Thoracic aorta endothelial cell (primary cell): ENCODE measurements at places on chromosomes 1 and 21. TPM values are rescaled to one million over a fixed set of nuclear protein-coding genes. Genes with fewer than 3 reads are reported as not detected.

Gene LCE2C
- not detected in 2 replicates for total RNA-seq

Gene PTGER3
- 0.07 and 0.13 TPM in 2 replicates for total RNA-seq

Gene ZBTB8B
- total RNA-seq = under 0.01 TPM in 2 replicates

Gene MROH9
- total RNA-seq = not detected in 2 replicates

Gene TMEM9
- 19.1 and 27.7 TPM in 2 replicates for total RNA-seq

Gene JAM2
- total RNA-seq = 1.9 and 2.4 TPM in 2 replicates

Gene OR2W3
- not detected in 2 replicates for total RNA-seq

Gene LCE2D
- total RNA-seq = not detected in 2 replicates

Gene TPM3
- total RNA-seq = 1,072 and 1,222 TPM in 2 replicates

Gene TRIM58
- total RNA-seq = 0.40 and 0.43 TPM in 2 replicates

Gene OR6N1
- not detected in 2 replicates for total RNA-seq

Gene E2F2
- 3.9 and 6.0 TPM in 2 replicates for total RNA-seq

Gene EXOC8
- 29.7 and 31.1 TPM in 2 replicates for total RNA-seq

Gene FCAMR
- not detected in 2 replicates for total RNA-seq

Gene AMY1B
- total RNA-seq = not detected in 2 replicates

Gene S100A10
- total RNA-seq = 234 and 247 TPM in 2 replicates

Gene FAM167B
- 0.93 and 3.3 TPM in 2 replicates for total RNA-seq

Gene SERPINC1
- total RNA-seq = not detected in 2 replicates

Gene OVAAL
- total RNA-seq = 0.13 TPM in 1 of 2 replicates, not detected in the other

Gene CLEC20A
- not detected in 2 replicates for total RNA-seq

Gene TSHB
- total RNA-seq = not detected in 2 replicates

Gene TCHHL1
- total RNA-seq = not detected in 2 replicates

Gene EIF4G3
- total RNA-seq = 75.0 and 75.5 TPM in 2 replicates

Gene FAAH
- total RNA-seq = 0.27 and 0.50 TPM in 2 replicates

Gene LAMB3
- total RNA-seq = 3.3 and 3.7 TPM in 2 replicates

Gene TACSTD2
- total RNA-seq = 0.22 and 0.53 TPM in 2 replicates

Gene DYRK1A
- total RNA-seq = 69.3 and 74.6 TPM in 2 replicates

Gene KRTAP19-7
- total RNA-seq = not detected in 2 replicates

Gene RABGGTB
- total RNA-seq = 134 and 166 TPM in 2 replicates

Gene SFN
- not detected in 2 replicates for total RNA-seq

Gene NMNAT2
- 0.13 and 0.72 TPM in 2 replicates for total RNA-seq

Gene RGS7
- 0.53 and 2.2 TPM in 2 replicates for total RNA-seq

Gene KMO
- total RNA-seq = not detected in 2 replicates

Gene PTPRU
- 1.3 and 5.0 TPM in 2 replicates for total RNA-seq

Gene HOOK1
- total RNA-seq = under 0.01 TPM in 1 of 2 replicates, not detected in the other

Gene PROK1
- not detected in 2 replicates for total RNA-seq

Gene CDK18
- total RNA-seq = 0.13 and 0.22 TPM in 2 replicates

Gene PBX1
- 7.0 and 9.2 TPM in 2 replicates for total RNA-seq

Gene CHD1L
- total RNA-seq = 43.4 and 55.7 TPM in 2 replicates

Gene BSND
- not detected in 2 replicates for total RNA-seq

Gene GRHL3
- not detected in 2 replicates for total RNA-seq

Gene CIART
- 0.93 and 1.1 TPM in 2 replicates for total RNA-seq

Gene SLC35D1
- 7.7 and 8.2 TPM in 2 replicates for total RNA-seq

Gene MRPL20
- 100 and 116 TPM in 2 replicates for total RNA-seq

Gene TUFT1
- 1.9 and 2.9 TPM in 2 replicates for total RNA-seq

Gene GBP3
- 18.1 and 30.6 TPM in 2 replicates for total RNA-seq

Gene GSTM2
- 4.2 and 4.7 TPM in 2 replicates for total RNA-seq

Gene VHLL
- total RNA-seq = not detected in 2 replicates

Gene MAP3K21
- 0.80 and 1.4 TPM in 2 replicates for total RNA-seq

Gene C1orf74
- total RNA-seq = 3.2 and 4.6 TPM in 2 replicates

Gene IL12RB2
- total RNA-seq = not detected in 2 replicates

Gene PDE9A
- total RNA-seq = 0.36 TPM in 1 of 2 replicates, not detected in the other

Gene RPE65
- not detected in 2 replicates for total RNA-seq

Gene HSD3B1
- not detected in 2 replicates for total RNA-seq

Gene KNCN
- total RNA-seq = not detected in 2 replicates

Gene HNRNPCL4
- not detected in 2 replicates for total RNA-seq
